ENCODE measurements at places on chromosomes 5 and 9. TPM values are rescaled to one million over a fixed set of nuclear protein-coding genes. Genes with fewer than 3 reads are reported as not detected.

Gene RNF130
- polyA plus RNA-seq: 74.0 TPM

Gene MZB1
- 1.7 TPM for polyA plus RNA-seq

Gene LCP2
- polyA plus RNA-seq: 31.1 TPM

- H3K4me1 ChIP-seq: peaks cover 11% of the 10 kb centered on the region
- H3K36me3 ChIP-seq: no peaks in the 10 kb centered on the region
- DNase-seq: peak; percentile 87
- no peak overlapping the region for H3K4me3 ChIP-seq
Observed at GRCh38 chr9:16191691-16192402, 639.0 kb downstream of the CCDC171 start.

DNA sequence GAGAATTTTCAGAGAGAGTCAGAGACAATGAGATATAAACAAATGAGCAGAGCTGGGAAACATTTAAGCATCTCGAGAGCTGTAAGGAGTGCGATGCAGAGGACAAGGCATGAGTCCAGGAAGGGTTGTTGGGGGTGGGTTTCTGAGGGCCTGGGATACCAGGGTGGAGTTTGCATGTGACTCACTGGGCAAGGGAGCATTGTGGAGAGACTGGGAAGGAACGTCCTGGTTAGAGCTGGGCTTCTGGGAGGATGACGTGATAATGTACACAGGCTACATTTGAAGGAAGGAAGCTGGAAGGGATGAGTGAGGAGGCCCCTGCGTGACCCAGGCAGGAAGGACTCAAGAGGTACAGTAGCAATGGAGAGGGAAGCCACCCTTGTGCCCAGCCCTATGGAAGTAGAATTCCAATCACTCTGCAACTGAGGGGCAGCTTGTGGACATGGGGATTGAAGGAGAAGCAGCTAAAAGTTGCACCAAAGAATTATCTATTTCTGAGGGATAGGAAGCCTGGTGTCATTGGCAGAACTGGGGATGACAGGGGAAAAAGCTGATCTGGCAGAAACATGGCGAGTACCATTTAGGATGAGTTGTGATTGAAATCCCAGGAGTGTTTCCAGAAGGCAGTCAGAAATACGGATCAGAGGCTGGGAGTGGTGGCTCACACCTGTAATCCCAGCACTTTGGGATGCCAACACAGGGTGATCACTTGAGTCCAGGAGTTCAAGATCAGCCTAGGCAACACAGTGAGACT, 59.3 kb upstream of the AFAP1L1 start:
- H3K27me3 ChIP-seq: no peaks in the 10 kb centered on the region
- no peak overlapping the region for H3K4me3 ChIP-seq
- H3K36me3 ChIP-seq: no peaks in the 10 kb centered on the region
- H3K27ac ChIP-seq: no peak overlapping the region
- no peaks in the 10 kb centered on the region for H3K4me1 ChIP-seq

DNA sequence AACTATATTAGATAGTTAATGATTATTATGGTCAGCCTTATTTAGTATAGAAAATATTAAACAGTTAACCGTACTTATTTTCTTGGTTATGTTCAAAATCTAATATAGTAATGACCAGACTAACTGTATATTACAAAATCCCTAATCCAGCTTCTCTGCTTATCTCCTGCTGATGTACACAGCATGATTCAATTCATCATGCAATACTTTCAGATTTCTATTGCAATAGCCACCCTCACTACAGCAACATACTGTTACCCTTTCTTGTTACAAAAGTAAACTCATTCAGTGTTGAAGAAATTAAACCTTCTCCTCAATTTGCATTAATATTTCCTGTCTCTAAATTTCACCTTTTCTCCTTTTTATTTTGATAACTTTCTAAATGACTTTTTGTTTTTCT, 1375.0 kb upstream of the NUDT12 start:
- no peak for DNase-seq
- H3K27me3 ChIP-seq: no peaks in the 10 kb centered on the region
- H3K4me1 ChIP-seq: no peaks in the 10 kb centered on the region
- no peak overlapping the region for H3K4me3 ChIP-seq
- H3K36me3 ChIP-seq: no peaks in the 10 kb centered on the region

- H3K36me3 ChIP-seq: no peaks in the 10 kb centered on the region
- no peaks in the 10 kb centered on the region for H3K4me1 ChIP-seq
- H3K27ac ChIP-seq: no peak overlapping the region
- H3K4me3 ChIP-seq: no peak overlapping the region
Observed at GRCh38 chr5:169804861-169805260, 167.8 kb downstream of the DOCK2 start.

Gene NXNL2
- polyA plus RNA-seq: 3.1 TPM

DNA sequence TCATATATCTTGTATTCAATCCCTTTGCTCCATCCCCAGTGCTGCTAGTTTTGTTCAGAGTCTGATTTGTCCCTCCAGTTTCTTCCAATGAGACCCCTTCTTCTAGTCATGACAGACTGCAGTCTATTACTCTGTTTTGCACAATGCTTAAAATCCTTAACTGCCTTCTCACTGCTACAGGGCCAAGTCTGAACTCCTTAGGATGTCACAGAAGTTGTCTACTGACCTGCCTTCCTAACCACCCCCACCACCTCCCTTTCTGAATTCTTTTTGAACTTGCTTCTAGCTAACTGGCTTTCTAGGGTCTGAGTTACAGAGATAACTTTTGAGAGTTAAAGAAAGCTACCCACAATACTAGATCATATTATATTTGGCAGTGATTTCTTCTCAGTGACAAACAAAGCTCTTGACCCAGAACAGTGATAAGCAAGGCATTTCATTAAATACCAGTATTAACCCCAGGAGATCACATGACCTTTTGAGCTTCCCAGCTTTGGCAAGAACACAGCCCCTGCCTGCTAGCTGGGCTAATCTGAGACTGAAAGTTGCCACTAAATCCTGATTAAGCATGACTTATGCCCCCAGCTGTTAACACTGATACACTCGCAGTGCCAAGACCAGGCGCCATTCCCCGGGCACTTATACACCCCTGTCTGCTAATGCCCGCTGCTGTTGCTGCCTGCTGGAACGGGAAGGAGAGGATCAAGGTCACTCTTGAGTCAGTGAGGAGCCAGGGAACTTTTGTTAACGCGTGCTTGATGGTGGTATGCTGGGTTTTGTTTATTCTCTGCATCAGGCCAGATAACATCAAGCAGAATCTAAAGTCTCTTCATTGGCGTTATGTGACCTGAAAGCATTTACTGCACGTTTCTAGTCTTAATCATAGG, 36.4 kb upstream of the ADAMTSL1 start:
- peaks cover 5% of the 10 kb centered on the region for H3K4me1 ChIP-seq
- H3K27ac ChIP-seq: peak overlapping the region; percentile 83
- H3K4me3 ChIP-seq: peak overlapping the region; percentile 31
- H3K27me3 ChIP-seq: no peaks in the 10 kb centered on the region
- peak; percentile 45 for DNase-seq

DNA sequence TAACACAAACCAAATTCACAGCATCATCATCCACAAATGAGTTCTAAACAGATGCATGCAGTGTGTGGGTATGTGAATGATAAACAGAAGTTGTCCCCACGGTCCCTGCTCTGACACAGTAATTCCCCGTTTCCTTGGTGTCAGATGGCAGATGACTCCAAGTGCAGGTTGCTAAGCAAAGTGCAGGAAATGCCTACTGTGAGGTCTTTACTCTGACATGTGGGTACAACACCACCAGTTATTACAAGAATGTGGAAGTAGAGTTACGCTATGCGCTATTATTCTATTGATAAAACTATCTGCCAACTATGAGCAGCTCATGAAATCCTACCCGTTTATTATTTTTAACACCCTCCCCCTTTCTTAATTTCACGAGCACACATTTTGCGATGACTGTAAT, 448.9 kb downstream of the BNC2 start:
- H3K27me3 ChIP-seq: no peaks in the 10 kb centered on the region
- H3K27ac ChIP-seq: no peak overlapping the region
- peaks cover 8% of the 10 kb centered on the region for H3K4me1 ChIP-seq
- no peak for DNase-seq
- no peaks in the 10 kb centered on the region for H3K36me3 ChIP-seq

- no peak for DNase-seq
- H3K36me3 ChIP-seq: no peaks in the 10 kb centered on the region
- no peak overlapping the region for H3K27ac ChIP-seq
- H3K4me1 ChIP-seq: peaks cover 8% of the 10 kb centered on the region
Observed at GRCh38 chr5:102911973-102912372, 156.9 kb downstream of the PAM start.

Gene KIF12
- polyA plus RNA-seq: not detected

DNA sequence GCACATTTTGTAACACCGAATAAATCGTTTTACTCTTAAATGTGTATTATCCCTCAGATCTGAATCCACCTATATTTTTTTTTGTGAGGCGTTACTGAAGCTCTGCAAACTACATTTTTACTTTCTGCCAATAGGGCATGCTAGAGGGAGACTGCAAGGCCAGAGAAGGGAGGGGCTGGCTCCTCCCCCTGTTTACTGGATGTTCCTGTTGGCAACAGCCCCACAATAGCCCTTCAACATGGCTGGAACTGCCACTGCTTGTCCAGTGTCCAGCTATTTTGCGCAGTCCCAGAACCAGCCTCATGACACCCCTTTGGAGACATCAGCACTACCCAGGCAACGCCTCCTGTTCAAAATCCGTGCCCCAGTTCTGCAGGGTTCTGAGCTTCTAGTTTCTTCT, 85.4 kb upstream of the MIER3 start:
- H3K36me3 ChIP-seq: no peaks in the 10 kb centered on the region
- H3K27ac ChIP-seq: no peak overlapping the region
- no peaks in the 10 kb centered on the region for H3K27me3 ChIP-seq
- no peaks in the 10 kb centered on the region for H3K4me1 ChIP-seq
- H3K4me3 ChIP-seq: no peak overlapping the region

DNA sequence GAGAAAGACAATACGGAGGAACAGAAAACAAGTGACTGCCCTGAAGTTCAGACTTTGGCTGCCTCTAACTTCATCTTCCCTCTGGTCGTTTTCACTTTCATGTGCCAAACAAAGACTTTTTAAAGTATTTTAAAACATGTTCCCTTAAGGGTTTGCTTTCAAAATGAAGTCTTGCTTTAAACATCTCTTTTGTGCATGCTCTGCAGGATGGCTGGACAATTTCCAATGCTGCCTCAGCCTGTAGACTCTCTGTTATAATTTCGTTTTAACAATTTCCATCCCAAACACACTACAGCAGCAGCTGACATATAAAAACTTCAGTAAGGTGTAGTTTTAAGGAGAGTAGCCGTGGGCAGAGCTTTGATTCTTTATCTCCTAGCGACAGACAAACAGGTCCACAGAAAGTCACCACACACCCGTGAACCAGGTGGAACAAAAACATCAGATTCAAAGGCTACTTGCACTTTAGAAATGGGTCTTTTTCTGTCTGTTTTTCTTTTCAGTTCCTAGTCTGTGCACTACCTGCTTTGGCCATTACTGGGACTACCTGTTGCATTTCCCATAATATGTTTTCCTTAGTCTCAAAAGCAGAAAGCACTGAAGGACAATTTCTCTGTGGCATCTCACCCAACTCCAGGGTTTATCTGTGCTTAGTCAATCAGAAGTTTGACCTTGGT, 308.9 kb downstream of the DTWD2 start:
- no peak for DNase-seq
- H3K4me3 ChIP-seq: no peak overlapping the region
- no peaks in the 10 kb centered on the region for H3K36me3 ChIP-seq
- H3K27ac ChIP-seq: no peak overlapping the region
- H3K4me1 ChIP-seq: no peaks in the 10 kb centered on the region
- H3K27me3 ChIP-seq: no peaks in the 10 kb centered on the region

GRCh38 chr9:114312513-114312875, 10.4 kb upstream of the ORM1 start:
- H3K4me1 ChIP-seq: no peaks in the 10 kb centered on the region
- no peak overlapping the region for H3K27ac ChIP-seq
- no peaks in the 10 kb centered on the region for H3K27me3 ChIP-seq
- H3K36me3 ChIP-seq: no peaks in the 10 kb centered on the region

GRCh38 chr9:18060269-18060934, 413.6 kb upstream of the ADAMTSL1 start:
- H3K4me1 ChIP-seq: no peaks in the 10 kb centered on the region
- H3K4me3 ChIP-seq: no peak overlapping the region
- H3K27ac ChIP-seq: no peak overlapping the region

GRCh38 chr5:32115985-32116384, 58.1 kb downstream of the GOLPH3 start:
- no peaks in the 10 kb centered on the region for H3K36me3 ChIP-seq
- peaks cover 4% of the 10 kb centered on the region for H3K4me1 ChIP-seq
- no peak overlapping the region for H3K4me3 ChIP-seq

DNA sequence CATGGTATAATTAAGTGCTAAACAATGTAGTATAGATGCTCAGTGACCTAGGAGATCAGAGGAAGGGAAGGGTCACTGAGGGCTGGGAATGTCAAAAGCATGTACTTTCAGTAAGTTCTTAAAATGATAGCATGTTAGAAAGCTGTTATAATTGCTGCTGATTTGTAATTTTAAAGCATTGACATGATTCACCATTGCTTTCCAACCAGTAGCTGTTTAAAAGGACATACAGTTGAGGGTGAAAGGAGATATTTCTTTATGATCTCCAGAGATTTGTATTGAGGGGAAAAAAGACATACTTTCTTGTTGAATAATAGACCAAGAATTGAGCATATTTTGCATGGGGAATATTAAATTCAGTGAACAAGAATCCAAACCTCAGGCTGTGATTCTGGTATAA, 1.2 kb upstream of the SLC1A3 start:
- H3K27me3 ChIP-seq: no peaks in the 10 kb centered on the region
- H3K36me3 ChIP-seq: no peaks in the 10 kb centered on the region
- no peak for DNase-seq
- H3K27ac ChIP-seq: no peak overlapping the region
- H3K4me1 ChIP-seq: no peaks in the 10 kb centered on the region

Gene ATP10B
- polyA plus RNA-seq: 0.02 TPM

- no peak for DNase-seq
- no peak overlapping the region for H3K4me3 ChIP-seq
- H3K27ac ChIP-seq: no peak overlapping the region
- no peaks in the 10 kb centered on the region for H3K4me1 ChIP-seq
- H3K36me3 ChIP-seq: no peaks in the 10 kb centered on the region
Observed at GRCh38 chr5:159566832-159567231, 236.5 kb upstream of the IL12B start.

- no peaks in the 10 kb centered on the region for H3K36me3 ChIP-seq
- H3K27ac ChIP-seq: no peak overlapping the region
- DNase-seq: no peak
- no peaks in the 10 kb centered on the region for H3K27me3 ChIP-seq
- no peak overlapping the region for H3K4me3 ChIP-seq
Observed at GRCh38 chr9:6605202-6605601, 40.3 kb downstream of the GLDC start.

Gene FNIP1
- 7.2 TPM for polyA plus RNA-seq

- no peaks in the 10 kb centered on the region for H3K4me1 ChIP-seq
- H3K27ac ChIP-seq: no peak overlapping the region
- no peaks in the 10 kb centered on the region for H3K27me3 ChIP-seq
- H3K4me3 ChIP-seq: no peak overlapping the region
- no peaks in the 10 kb centered on the region for H3K36me3 ChIP-seq
- no peak for DNase-seq
Observed at GRCh38 chr5:171342362-171343111, 33.5 kb downstream of the TLX3 start.

- no peak for DNase-seq
- H3K4me1 ChIP-seq: peaks cover 7% of the 10 kb centered on the region
- no peaks in the 10 kb centered on the region for H3K27me3 ChIP-seq
- H3K27ac ChIP-seq: no peak overlapping the region
- H3K36me3 ChIP-seq: no peaks in the 10 kb centered on the region
- no peak overlapping the region for H3K4me3 ChIP-seq
Observed at GRCh38 chr5:149809931-149810691, 80.0 kb downstream of the PPARGC1B start.
